ENCODE measurements at places on chromosomes 3 and 15.
A peak's percentile ranks its signal among the peaks of the same experiment; 100 is the strongest.

DNA sequence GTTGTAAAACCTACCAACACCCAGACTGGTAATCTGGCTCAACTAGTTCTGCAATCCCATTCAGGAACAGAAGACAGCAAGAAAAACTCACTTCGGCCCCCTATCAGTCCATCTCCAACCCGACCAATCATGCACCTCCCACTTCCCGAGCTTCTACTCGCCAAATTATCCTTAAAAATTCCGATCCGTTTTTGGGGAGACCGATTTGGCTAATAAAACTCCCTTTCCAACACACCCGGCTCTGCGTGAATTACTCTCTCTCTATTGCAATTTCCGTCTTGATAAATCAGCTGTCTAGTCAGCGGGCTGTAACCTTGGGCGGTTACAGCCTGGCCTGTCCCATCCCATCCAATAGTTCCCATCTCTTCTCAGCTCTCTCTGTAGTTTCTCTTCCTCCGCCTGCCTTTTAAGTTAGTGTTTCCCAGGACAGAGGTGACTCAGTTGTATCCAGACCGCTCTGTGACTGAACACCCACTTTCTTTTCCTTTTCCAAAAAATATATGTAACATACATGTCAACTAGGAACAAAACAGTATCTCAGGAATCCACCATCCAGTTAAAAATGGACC lies 780 bp upstream of the ACAD9 start:
- no peak for DNase-seq

DNA sequence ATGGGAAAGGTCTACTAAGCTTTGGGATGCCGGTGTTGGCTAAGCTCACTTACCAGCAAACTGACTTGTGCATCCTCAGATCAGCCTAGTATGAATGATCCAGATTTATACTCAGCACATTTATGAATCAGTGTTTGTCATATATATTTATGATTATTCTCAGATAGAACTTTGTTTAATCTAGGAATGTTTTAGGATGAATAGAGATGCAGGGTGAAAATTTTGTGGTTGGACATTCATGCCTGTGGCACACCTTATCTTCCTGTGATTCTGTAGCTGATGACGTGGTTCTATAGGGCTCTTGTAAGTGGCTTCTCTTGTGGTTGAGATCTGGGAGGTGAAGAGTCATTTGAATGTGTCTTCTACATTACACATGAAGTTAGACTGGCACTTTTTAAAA lies 11.4 kb downstream of the CDIN1 start:
- DNase-seq, result no peak

DNA sequence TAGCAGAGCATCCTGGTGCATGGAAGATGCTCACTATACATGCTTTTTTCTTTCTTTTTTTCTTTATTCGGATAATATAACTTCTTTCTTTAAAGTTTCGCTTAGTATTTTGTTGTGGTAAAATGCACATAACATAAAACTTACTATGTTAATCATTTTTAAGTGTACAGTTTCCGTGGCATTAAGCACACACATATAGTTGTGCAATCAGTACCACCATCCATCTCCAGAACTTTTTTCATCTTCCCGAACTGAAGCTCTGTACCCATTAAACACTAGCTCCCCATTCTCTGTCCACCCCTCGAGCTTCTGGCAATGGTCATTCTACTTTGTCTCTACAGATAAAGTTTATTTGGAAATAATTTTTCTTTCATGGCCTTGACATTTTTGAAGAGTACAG lies 1.0 kb upstream of the JAGN1 start:
- no peak for DNase-seq

- no peak for DNase-seq
These were observed 31.9 kb downstream of the SUSD5 start for GRCh38 chr3:33186524-33187367.

GRCh38 chr3:126998728-126999127 lies 15.8 kb downstream of the PLXNA1 start:
- DNase-seq, result no peak

DNA sequence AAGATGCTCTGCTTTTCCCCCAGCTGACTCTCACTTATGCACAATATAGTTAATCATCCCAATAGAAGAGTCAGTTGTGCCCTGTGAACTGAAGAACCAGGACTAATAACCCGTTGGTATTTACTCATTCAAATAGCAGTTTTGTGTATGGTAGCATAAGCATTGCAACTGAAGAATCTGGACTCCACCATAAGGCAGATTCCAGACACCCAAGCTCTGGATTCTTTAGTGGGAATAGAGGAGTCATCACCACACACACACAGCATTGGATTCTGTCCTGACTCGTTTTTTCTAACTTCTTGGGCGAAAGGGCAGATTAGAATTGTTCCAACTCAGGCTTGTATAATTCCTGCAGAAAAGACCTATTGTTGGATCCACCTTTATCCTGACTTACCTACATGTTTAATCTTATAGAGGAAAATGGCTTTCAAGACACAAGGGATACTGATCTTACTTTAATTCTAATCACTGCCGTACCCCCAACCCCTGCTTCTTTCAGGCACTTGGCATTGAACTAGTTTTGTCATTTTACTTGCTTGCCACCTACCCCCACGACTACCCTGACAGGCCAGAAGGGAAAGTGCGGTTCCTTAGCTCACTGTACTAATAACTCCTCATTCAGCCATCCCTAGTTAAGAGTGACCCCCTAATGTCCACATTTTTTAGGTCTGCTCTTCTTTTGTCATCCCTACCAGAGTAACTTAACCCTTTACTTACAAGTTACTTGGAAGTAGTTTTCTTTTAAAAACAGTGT lies 42.3 kb downstream of the NKIRAS1 start:
- DNase-seq, result no peak

DNA sequence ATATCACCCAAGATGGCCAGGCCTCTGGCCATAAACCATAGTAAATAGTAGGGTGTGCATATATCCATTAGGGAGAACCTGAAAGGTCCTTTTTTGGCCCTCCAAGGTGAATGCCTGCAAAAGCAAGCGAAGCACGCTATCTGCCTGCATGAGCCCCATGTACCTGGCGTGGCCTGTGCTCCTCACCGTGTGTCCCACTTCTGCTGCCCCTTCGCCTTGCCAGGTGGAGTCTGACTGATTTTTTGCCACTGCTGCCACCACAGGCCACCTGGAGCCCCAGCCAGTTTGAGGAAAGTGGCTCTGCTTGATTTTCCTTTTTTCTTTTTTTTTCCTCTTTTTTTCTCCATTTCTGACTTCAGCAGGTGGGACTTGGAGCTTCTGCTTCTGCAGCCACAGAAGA lies 139.7 kb downstream of the SNRPN start:
- DNase-seq, result no peak

DNA sequence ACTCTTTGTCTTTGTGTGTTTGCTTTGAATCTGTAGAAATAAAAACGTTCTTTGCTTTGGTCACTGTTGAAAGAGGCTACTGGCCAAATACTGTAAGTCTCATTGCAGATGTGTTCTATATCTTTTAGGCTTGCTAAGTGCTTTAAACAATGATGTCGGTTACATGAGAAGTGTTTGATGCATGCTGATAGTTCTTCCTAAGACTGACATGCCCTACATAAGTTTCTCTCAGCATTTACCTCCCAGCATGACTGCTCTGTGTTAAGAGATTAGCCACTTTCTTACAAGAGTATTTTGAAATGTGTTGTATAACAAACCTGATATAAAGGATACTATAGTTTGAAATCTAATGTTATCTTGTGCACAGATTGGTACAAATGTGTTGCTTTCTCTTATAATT lies 1088.7 kb downstream of the NSUN3 start:
- no peak for DNase-seq

DNA sequence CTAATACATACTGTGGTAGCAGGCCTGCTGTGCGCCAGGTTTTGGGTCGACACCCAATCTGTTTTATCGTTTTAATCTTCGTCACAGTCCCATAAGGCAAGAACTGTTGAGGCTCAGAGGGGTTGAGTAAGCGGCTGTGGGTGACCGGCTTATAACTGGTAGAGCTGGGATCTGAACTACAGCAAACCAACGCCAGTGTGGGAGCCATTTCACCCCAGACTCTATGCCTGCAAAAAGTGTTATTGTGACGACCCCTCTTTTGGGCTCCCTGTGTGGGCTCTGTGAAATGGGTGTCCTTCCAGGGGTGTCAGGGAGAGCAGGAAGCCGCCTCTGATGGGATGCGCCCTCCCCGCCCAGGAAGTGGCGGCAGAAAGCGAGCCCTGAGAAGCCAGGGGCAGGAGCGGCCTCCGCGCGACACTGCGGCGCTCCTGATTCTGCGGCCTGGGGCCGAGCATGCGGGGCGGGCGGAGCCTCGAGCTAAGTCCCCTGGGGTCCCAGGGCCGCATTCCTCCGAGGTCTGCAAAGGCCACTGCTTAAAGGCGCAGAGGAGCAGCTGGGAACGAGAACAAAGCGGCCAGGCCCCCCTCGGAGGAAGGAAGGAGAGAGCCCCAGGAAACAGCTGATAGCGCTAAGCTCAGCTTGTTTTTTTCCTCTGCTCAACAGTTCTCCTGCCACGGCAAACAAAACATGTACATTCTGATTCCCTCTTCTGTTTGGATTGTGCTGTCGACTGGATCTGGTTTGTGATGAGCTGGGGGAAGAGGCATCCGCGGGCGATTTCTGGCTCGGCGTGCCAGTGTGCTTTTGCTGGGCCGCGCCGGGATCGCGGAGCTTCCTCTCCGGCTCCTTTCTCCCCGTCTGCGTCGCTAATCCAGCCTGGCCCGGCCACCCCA lies 33.9 kb downstream of the GRK7 start:
- DNase-seq, result peak; percentile 70

DNA sequence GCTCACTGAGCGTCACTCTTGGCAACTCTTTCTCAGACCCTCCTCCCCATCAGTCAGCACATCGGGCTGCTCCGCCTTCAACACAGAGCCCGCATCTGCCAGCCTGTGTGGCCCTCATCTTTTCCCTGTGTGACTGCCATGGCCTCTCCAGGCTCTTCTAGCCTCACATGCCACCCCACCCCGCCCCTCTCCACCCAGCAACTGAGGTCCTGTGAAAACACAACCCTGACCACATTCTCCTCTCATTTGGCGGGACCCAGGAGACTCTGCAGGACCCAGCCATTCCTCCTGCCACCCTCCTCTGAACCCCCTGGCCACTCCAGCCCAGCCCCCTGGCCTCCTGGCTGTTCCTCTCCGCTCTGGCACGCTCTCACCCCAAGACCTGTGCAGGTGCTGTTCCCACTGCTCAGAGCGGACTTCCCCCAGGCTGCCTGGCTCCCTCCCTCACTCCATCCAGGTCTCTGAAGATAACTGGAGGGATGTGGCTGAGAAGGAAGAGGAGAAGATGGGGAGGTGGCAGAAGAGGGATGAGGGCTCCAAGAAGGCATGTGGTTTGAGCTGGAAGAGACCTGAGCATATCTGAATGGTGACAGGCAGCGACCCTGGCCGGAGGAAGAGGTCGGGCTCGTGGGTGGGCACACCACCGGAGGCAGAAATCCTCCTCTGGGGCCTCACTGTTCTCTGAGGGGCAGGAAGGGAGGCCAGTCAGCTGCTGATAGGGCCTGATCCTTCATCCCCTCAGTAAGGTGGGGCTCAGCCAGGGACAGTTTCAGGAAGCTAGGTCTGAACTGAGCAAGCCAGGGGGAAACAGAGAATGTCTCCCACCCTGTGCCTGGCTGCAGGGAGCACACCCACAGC lies 111.2 kb upstream of the RPL32 start:
- no peak for DNase-seq

GRCh38 chr3:175456466-175456865 lies 597.3 kb downstream of the NAALADL2 start:
- no peak for DNase-seq

DNA sequence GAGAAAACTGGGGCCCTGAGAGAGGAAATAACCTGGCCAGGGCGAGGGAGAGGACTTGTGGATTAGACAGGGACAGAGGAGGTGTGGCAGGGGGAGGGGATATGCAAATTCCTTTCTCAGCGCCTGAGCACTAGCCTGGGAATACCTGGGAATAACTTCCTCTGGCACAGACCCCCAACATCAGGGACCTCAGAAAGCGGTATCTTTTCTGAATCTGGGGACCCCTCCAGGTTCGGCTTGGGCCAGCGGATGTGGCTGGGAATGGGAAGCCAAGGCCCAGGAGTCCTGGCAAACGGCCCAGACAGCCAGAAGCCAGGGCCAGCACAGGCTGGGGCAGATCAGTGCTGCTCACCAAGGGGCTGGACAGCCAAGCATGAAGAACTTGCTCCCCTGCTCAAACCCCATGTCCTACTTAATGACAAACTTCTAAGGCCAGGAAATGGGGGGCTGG lies 9.2 kb upstream of the ACSBG1 start:
- DNase-seq, result peak; percentile 57

GRCh38 chr3:31170932-31171670 lies 276.6 kb upstream of the GADL1 start:
- no peak for DNase-seq

DNA sequence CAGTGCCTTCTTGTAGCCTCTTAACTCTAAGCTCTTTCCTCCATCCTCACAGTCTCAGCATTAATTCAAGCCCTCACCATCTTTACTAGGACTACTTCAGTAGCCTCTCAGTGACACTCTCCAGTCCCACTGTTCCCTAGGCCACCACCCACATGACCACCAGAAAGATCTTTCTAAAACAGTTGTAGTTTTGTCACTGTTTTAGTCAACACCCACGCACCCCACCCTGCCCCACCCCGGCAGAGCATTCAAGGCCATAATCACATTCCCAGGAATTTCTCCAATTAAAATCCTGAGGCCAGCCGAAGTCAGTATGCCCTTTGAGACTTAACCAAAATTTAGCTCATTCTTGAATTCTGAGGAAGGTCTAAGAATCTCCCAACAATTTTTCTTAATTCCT lies 31.2 kb upstream of the PSMD6 start:
- DNase-seq, result no peak

- no peak for DNase-seq
These were observed 193.5 kb downstream of the FOXP1 start for GRCh38 chr3:71389911-71390573.

DNA sequence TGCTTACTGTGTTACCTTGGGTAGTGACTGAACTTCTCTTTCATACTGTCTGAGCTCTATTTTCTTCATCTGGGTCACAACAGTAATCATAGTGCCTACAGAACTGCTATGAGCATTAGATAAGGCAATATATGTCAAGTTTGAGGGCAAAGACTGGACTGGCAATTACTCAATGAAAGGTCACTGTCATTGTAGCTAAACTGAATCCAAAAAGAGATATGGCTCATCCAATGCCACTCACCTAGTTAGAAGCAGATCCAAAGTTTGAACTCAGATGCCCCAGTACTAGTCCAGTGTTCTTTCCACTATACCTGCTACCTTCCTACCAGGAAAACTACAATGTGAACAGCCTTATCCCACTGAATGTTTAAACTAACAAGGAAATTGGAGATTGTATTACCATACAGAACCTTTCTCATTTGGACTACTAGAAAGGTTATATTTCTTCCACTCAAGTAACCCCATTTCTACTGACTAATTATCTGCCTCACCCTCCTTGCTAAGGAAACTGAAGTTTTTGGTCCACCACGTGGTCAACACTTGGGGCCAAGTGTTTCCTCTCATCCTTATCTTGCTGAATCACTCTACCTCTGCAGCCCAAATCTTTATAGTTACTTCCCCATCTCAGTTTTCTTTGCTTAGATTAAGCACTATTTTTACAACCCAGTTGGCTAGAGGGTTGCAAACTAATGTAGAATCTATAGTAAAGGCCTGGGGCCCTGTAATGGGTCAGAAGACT lies 202.3 kb upstream of the LPP start:
- DNase-seq, result no peak

DNA sequence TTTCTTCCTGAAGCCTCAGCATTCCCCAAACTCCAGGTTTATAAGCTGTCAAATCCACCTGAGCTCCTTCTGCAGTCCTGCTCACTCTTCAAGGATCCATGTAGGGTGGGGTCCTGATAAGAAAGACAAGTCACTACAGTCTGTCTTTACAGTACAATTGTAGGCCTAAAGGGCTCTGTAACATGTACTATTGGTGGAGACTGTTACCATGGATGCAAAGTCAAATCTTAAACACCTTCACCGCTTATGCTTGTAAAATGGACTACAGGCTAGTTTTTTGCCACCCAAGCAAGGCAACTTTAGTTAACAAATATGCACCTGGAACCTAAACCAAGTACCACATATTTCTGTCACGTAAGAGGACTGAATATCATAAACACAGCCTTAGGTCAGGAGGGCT lies 44.7 kb downstream of the CBLB start:
- DNase-seq, result no peak
